Effector CD4-positive, alpha-beta T cell (primary cell): ENCODE measurements at places on chromosomes 6 and 20.

GRCh38 chr6:142975365-142975764 lies 30.4 kb upstream of the HIVEP2 start:
- no peak for DNase-seq

DNA sequence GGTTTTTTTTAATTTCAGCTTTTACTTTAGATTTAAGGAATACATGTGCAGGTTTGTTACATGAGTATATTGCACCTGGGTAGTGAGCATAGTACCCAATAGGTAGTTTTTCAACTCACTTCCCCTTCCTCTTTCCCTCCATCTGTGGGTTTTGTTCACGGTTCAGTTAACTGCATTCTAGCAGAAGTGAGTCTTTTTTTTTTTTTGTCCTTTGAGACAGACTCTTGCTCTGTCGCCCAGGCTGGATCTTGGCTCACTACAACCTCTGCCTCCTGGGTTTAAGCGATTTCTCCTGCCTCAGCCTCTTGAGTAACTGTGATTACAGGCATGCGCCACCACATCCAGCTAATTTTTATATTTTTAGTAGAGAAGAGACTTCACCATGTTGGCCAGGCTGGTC lies 8.7 kb downstream of the UBR2 start:
- no peak for DNase-seq

DNA sequence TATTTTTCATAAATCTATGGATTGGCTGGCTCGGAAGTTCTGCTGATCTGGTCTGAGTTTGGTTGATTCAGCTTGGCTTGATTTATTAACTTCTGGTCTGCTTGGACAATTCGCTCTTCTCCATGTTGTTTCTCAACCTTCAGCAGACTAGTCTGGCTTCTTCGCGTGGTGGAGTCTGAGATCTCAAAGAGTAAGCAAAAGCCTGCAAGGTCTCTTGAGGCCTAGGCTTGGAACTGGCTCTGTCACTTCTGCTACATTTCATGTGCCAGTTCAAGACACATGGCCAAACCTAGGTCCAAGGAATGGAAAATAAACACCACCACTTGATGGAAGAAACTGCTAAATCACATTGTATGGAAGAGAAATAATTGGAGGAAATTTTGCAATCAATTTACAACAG lies 115.1 kb upstream of the JAG1 start:
- no peak for DNase-seq

DNA sequence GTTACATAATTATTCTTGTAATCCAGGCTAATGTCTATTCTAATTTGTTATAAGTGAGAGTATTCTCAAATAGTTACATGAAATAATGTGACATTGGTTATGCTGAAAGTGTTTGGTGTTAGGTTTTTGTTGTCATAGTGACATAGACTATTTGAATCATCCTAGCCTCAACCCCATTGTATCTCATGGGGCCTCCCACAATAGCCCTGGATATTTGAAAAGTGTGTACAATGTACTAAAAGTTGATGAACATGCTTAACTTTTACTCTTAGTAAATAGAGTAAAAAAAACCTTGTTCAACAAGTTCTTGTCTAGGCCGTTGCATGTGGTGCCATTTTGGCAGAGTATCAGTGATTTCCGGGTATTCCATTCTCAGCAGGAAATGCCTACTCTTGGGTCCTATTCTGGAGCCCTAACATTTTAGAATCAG lies 83.0 kb downstream of the RTN4IP1 start:
- DNase-seq, result no peak

DNA sequence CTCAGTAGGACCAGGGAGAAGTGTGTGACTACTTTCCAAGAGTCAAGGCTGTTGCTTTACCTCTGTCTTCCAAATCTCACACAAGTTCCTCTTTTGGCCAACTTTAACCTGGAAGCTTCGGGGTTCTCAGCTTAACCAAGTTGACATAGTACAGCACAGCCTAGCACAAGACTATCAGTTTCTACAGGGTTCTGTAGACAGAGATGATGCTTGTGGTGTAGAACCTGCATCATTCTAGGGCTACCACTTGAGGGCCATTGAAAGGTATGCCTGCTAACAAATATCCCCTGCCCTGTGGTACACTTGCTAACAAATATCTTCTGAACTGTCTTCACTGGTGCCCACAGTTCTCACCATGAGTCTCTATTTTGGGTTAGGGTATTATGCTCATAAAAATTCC lies 62.0 kb upstream of the MAP3K7 start:
- DNase-seq, result no peak

GRCh38 chr6:169263836-169264608 lies 10.4 kb upstream of the THBS2 start:
- no peak for DNase-seq

DNA sequence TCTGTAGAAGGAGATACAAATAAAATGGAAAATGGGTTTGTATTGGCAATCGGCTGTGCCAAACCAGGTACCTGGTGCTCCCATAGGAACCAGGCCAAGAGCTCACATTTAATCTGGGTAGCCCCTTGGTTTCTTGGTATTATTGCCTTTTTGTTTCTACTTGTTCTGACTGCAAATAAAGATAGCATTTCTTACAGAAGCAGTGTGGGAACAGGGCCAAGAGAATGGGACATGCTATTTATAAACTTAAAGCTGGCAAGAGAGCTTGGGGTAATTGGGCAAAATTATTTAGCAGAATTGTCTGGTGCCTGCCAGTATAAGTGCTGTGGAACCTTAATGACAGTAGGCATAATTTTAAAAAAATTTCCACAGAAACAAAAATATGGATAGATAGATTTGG lies 113.5 kb upstream of the GLP1R start:
- DNase-seq, result no peak

GRCh38 chr6:1553562-1554083 lies 56.1 kb upstream of the FOXC1 start:
- DNase-seq, result no peak

DNA sequence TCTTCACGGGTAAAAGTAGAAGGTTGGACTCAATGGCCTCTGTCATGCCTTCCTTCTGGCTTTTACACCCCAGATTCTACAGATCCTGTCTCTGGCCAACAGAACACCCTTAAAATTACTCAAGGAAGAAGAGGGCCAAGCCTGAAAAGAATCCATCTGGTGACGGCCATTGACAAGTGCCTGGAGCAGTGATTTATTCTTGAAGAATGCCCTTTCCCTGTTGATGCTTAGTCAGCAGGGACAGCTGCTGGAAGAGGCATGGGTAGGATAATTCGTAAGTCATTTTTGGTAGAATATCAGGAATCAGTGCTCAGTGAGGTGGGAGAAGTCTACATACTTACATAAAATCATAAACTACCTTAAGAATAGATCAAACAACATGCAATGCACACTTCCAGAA lies 397.9 kb downstream of the SAMD5 start:
- DNase-seq, result no peak

DNA sequence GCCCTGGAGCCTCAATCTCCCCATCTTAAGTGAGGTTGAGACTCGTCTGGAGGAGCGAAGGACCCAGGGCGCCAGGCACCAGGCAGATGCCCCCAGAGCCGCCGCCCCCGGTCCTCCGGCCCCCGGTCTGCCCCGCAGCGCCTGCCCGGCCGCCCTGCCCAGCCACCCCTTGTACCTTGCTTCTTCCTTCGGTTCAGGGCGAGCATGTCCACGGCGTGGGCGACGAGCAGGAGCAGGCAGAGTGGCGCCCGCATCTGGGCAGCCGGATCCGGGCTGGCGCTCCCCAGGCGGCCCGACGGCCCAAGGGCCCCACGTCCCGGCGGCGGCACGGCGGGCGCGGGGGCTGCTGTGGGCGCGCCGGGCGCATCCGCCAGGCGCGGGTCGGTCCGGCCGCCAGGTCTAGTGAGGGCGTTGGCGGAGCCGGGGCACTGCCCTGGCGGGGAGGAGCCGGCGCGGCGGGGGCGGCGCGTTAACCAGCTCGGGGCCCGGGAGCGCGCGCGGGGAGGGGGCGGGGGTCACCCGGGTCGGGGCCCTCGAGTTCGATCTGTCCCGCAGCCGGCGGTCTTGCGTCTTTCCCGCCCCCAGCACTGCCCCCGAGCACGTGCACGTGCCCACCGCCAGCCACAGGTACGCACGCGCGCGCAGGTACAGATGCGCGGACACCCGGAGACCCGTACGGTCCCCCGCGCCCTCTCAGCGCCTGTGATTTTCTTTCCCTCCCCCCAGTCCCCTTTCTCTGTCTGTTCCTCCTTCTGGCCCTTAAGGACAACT lies at the start of gene RSPO4:
Gene RSPO4 (minus strand): TSS at position 401 of the 771 bp plus-strand sequence. CDS start 147 bp downstream, at position 254.
- DNase-seq, result no peak

DNA sequence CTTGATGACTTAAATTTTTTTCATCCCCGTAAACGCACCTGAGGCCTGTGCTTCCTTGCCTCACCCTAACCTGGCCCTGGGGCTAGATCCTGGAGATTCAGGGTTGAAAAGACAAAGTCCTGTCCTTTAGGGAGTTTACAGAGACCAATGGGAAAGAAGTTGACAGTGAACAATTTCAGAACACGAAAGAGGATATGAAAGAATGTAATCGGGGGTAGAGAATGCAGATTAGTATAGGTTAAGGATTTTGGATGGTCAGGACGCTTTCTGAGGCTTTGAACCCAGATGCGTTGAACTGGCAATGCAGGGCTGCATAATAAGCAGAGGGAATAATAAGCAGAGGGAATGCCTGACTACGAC lies 1.7 kb upstream of the FBXO5 start:
- no peak for DNase-seq

- no peak for DNase-seq
Measured at GRCh38 chr6:93418033-93418407, 1.3 kb downstream of the EPHA7 start.

- DNase-seq, result no peak
Measured at GRCh38 chr20:18465536-18466200, 1.2 kb downstream of the DZANK1 start.

DNA sequence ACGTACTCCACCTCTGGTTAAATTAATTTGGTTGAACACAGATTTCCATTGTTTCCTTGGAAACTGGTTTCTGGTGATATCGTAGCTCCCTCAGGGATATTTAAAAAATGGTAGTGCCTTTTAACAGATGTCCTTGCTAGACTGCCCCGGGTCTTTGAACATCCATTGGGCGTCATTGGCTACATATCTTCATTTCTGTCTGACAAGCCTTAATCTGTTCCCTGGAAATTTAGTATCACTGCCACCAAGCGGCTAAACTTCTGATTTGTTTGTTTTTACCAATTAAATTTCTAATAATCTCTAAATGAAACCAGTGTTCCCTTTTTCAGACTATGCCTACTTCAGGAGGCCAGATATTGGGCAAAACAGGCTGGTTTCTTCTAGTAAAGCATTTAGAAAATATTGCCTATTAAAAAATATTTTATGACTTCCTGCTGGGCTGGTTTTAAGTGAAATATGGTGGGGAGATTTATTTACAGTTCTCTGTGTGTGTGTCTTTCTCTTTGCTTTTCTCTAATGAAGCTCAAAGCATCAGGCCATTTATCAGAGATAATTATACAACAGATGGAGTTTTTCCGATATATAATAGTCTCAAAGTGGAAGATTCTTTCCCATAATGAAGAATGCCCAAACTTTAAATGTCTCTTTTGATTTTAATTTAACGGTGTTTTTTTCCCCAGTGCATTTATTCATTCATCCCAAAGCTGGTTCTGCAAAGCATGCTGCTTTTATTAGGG lies 249.5 kb downstream of the ZFAND3 start:
- DNase-seq, result no peak

DNA sequence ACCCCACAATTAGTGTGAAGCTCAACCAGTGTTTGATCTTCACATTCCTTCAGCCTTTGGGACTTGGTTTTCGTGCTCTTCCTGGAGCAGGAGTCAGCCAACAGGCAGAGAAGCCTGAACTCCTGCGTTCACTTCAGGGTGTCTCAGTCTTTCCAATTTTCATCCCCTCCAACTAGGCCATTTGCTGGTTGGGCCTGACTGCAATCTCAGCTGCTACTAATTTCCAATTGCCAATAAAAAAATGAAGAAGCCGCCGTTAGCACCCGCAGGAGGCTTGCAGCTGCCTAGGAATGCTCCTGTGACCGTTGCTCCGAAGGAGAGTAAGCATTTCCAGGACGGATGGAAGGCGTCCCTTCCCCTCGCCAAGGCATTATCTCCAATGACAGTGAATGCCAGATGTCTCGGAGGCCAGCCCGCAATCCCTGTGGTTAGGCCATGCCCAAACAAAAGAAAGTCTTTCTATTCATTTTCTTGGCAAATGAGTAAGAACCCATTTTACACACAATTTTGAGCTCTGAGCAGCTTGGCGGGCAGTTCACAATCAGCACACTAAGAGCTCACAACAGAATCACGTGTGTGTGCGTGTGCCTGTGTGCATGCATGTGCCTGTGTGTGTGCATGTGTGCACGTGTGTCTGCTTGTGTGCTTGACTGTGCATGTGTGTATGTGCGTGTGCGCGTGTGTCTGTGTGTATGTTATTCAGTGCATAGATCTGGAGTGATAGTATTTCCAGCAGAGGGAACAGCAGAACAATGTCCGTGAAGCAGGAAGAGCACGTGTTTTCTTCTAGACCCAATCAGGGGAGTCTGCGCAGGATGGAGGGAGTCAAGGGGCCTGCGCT lies 301.2 kb downstream of the SMOC2 start:
- no peak for DNase-seq

- DNase-seq, result no peak
Measured at GRCh38 chr6:153976921-153977693, 61.9 kb upstream of the OPRM1 start.

DNA sequence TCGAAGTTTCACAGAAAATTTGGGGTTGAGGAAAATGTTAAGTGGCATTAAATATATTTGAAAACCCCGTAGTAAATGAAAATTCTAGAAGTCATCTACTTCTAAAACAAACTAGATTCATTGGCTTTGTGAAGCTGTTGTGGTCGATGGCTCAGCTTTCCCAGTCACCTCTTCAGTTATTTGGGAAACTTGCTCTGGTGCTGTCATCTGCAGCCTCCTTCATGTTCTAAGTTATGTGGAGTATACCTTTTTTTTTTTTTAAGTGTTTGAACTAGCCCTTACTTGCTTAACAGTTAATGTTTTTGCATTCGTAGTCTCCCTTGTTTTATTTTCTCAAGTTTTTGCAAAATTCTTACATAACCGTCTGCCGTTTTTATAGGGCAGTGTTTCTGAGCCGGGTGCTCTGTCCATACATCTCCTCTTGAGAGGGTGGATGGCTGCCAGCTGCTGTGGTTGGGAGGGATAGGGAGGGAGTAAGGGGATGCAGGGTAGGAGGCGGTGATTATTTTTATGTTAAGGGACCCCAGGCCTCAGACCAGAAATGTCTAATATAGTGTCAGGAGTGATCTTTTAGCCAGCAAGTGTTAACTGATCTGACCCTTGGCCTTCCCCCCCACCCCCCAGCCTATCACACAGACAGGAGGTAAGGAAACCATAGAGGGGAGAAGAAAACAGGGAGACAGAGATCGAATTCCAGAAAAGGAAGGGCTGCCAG lies 7.1 kb downstream of the RREB1 start:
- DNase-seq, result no peak

DNA sequence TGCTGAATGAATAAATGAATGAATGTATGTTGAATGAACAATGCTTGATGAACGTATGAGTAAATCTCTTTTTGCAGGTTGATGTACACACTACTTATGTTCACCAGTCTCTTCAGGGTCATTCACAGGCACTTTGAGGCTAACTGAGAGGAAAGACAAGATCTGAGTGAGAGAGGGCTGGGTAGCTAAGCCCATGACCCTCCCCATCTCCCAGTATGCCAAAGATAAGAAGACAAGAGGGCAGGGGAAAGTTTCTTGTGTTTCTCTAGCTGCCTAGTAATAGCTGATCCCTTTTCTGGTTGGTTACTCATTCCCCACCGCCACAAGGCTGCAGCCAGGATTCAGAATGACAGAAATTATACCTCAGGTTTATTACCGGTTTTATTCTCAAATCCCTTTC lies 90.7 kb downstream of the CEP57L1 start:
- DNase-seq, result no peak

GRCh38 chr6:153087436-153087835 lies 43.6 kb downstream of the RGS17 start:
- no peak for DNase-seq

GRCh38 chr6:96898241-96898851 lies 655 bp upstream of the NDUFAF4 start:
- no peak for DNase-seq
